ENCODE measurements at places on chromosomes 3 and 15. TPM values are rescaled to one million over a fixed set of nuclear protein-coding genes. Genes with fewer than 3 reads are reported as not detected.

GRCh38 chr15:41782371-41783282 lies 8.3 kb downstream of the MAPKBP1 start:
- H3K36me3 ChIP-seq = no peaks in the 10 kb centered on the region
- DNase-seq = no peak
- no peak overlapping the region for H3K4me3 ChIP-seq
- H3K4me1 ChIP-seq = peaks cover 31% of the 10 kb centered on the region

- no peak for DNase-seq
- H3K4me1 ChIP-seq = no peaks in the 10 kb centered on the region
- H3K27ac ChIP-seq = no peak overlapping the region
Observed at GRCh38 chr3:53303957-53304356, 43.4 kb downstream of the DCP1A start.

- DNase-seq = no peak
- no peak overlapping the region for H3K4me3 ChIP-seq
- H3K36me3 ChIP-seq = no peaks in the 10 kb centered on the region
- no peaks in the 10 kb centered on the region for H3K27me3 ChIP-seq
- H3K4me1 ChIP-seq = peaks cover 17% of the 10 kb centered on the region
- no peak overlapping the region for H3K27ac ChIP-seq
Observed at GRCh38 chr3:177792311-177793030, 595.2 kb upstream of the TBL1XR1 start.

DNA sequence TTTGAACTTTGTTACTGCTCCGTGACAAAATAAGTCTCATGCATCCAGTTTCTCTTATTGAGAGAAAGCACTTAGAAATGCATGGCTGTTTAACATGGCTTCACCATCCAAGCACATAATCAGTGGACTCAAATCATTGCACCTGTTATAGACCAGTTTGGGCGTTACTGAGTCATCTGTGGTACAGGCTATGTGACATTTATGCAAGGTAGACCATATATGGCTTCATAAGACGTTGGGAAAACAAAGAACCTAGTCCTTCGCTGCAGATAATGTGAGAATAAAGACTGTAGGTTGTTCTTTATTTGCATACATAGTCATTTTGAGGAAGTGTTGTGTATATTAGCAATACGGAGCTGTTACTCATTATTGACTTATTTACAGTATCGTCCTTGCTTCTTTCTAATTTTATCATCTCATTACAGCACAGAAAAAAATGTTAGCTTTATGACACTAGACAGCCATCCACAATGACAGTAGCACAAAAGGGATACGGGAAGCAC lies 374.7 kb downstream of the IL5RA start:
- no peak overlapping the region for H3K4me3 ChIP-seq
- H3K27me3 ChIP-seq = peaks cover 5% of the 10 kb centered on the region
- no peaks in the 10 kb centered on the region for H3K36me3 ChIP-seq
- no peak for DNase-seq
- H3K4me1 ChIP-seq = no peaks in the 10 kb centered on the region

Gene MORC1
- not detected for total RNA-seq

DNA sequence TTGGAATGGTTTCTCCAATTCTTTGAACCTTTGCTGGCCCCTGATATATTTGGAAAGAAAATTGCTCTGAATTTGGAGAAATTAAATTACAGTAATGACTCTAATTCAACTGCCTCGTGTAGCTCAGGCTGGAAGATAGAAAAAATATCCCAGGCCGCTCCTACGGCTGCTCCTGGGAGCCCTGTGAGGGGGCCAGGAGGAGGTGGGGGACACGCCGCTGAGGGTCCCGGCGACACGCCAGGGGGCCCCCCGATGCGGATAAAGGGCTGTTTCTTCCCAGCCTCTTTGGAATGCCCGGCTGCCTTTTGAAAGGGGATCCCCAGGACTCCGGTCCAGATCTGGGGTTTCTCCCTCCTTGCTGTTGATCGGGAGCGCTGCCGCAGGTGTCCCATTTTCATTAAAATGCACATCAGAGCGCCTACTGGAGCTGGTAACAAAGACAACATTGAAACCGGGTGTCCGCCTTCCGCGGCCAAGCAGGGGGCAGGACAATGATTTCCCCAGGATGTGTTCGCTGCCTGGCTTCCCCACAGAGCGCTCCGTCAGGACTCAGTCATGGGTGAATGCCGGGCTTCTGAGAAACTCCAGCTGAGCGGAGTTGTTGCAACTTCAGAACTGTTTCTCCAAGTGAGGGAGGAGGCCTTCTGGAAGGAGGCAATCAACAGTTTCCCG lies 200.1 kb upstream of the KBTBD8 start:
- H3K27ac ChIP-seq = no peak overlapping the region
- H3K27me3 ChIP-seq = peaks cover 15% of the 10 kb centered on the region
- no peaks in the 10 kb centered on the region for H3K4me1 ChIP-seq
- H3K4me3 ChIP-seq = no peak overlapping the region

Gene PROS1
- 1.7 TPM for total RNA-seq

DNA sequence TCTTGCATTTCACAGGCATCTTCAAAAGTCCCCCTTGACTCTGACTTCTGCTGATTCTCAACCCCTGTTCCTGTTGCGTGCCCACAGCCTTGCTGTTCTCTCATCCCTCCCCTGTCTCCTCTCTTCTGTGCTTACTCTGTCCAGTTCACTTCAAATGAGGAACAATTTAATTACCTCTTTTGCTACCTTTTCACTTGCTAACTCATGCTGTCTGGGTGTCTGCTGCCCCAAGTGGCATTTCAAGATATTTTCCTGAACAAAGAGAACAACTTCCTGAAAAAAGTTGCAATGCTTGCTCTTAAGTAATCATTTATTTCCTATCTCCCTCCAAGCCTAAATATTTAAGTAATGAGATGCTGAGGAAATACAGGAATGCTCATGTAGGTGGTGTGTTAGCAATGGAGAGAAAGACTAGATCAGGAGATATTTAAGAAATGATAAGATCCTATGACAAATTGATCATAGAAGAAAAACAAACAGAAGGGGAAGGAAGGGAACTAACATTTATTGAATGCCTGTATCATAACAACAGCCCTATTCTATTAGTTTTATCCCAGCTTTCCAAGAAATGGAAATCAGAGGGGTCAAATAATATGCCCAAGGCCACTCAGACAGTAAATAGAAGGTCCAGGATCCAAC lies 42.2 kb downstream of the SV2B start:
- DNase-seq = no peak
- H3K36me3 ChIP-seq = no peaks in the 10 kb centered on the region
- H3K27me3 ChIP-seq = peaks cover 20% of the 10 kb centered on the region
- H3K4me1 ChIP-seq = no peaks in the 10 kb centered on the region

DNA sequence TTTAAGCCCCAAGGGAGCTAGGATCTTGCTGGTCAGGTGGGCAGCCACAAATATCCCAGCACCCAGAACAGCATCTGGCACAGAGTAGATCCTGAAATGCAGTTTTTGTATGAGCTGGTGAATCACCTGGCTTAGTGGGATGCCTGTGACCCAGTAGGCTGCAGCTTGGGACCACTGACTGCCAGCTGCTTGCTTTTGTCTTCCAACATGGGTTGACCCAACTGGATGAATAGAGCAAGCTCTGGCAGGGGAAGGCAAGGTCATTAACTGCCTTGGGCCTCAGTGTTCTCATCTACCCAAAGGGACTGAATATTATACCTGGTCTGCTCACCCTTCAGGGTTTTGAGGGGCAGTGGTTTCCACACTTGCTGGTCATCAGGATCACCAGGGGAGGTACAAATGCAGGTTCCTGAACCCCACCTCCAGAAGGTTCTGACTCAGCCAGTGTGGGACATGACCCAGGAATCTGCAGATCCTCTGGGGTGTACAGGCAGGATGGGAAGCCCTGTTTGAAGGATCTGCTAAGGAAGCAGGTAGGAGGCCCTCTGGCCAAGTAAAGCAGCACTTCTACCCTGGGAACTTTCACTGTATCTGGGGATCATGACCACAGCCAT lies 55.4 kb downstream of the ITGA11 start:
- no peak overlapping the region for H3K4me3 ChIP-seq
- no peaks in the 10 kb centered on the region for H3K36me3 ChIP-seq
- H3K27me3 ChIP-seq = no peaks in the 10 kb centered on the region
- DNase-seq = no peak
- H3K4me1 ChIP-seq = peaks cover 9% of the 10 kb centered on the region
- no peak overlapping the region for H3K27ac ChIP-seq

DNA sequence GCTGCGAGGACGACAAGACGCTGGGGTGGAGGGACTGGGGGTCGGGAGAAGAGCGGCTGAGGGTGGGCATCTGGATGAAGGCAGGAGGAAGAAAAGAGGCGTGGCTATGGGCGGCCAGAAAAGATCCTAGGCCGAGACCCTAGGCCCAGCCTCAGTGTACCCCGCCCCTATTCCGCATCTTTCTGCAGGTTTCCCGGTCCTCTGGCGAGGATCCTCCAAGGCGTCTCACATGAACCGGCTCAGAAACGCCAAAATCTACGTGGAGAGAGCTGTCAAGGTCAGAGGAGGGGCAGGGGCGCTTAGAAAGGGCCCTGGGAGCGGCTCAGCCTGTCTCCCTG lies 340 bp downstream of the TTLL3 start:
- no peaks in the 10 kb centered on the region for H3K27me3 ChIP-seq
- peaks cover 30% of the 10 kb centered on the region for H3K36me3 ChIP-seq
- H3K4me1 ChIP-seq = peaks cover 30% of the 10 kb centered on the region
- H3K27ac ChIP-seq = no peak overlapping the region
- H3K4me3 ChIP-seq = peak overlapping the region; percentile 57

GRCh38 chr3:105351821-105352220 lies 14.9 kb upstream of the ALCAM start:
- H3K36me3 ChIP-seq = no peaks in the 10 kb centered on the region
- no peak for DNase-seq
- H3K27me3 ChIP-seq = peaks cover 33% of the 10 kb centered on the region
- H3K27ac ChIP-seq = no peak overlapping the region
- H3K4me1 ChIP-seq = peaks cover 11% of the 10 kb centered on the region
